Psoas muscle (tissue), 8 donors: ENCODE measurements at places on chromosomes 13 and 19. TPM values are rescaled to one million over a fixed set of nuclear protein-coding genes. Genes with fewer than 3 reads are reported as not detected.

- DNase-seq: peak; percentile 36
Observed at GRCh38 chr19:16370641-16371391, 46.2 kb downstream of the KLF2 start.

DNA sequence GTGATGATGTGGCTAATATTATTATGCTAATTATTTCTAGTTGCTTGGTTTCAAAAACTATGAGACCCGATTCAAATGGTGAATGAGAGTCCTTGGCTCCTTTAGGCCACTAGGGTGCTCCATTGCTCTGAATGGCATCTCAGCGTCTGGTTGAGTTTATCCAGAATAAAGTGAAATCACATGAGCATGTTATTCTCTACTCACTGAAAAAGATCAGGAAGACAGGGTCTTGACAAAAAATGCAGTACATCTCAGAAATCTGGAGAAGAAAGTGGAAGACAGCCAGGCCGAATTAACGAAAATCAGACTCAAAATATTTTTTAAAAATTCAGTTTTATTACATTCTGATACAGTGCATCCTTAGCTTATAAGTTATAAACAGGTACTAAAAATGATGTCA is 516.2 kb downstream of the MYO16 start:
- no peak for DNase-seq

DNA sequence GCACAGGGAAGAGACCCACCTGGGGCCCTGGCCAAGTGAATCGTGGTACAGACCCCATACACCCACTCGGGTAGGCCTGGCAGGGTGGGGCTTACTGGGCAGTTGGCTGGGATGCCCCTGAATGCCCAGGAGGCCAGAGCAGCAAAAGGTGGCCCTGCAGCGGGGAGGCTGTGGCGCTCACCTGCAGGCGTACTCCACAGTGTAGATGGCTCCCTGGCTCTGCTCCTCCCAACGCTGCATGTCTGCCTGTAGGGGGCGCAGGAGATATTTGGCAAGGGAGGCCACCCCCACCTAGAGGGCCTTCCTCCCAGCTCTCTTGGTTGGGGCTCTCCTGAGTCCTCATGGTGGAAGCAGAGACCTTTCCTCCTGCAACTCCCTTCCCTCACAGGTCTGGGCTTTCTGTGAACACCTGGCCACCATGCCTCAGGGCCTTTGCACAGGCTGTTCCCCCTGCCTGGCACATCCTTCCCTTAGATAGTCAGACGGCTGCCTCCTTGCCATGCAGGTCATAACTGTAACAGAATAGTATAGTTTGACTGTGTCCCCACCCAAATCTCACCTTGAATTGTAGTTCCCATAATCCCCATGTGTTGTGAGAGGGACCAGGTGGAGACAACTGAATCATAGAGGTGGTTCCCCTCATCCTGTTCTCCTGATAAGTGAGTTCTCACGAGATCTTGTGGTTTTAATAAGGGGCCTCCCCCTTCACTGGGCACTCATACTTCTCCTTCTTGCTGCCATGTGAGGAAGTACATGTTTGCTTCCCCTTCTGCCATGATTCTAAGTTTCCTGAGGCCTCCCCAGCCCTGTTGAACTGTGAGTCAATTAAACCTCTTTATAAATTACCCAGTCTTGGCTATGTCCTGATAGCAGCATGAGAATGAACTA is 5.9 kb downstream of the BORCS8 start:
- DNase-seq: no peak

DNA sequence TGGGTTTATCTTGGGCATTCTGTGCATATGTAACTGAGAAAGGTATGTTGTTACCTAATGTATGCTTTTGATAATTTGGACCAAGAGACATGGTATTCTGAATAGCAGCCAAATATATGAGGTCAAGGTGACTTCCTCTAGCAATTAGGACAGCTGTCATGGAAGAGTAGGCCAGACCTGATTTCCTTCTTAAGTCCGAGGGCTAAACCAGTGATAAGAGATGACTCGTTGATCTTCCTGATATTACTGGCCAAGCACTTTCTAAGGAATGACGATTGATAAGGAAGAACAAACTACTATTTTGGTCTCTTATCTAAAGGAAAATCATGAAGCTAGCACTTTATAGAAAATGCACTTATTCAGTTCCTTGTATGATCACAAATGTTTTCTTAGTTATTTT is 42.7 kb downstream of the ARHGAP35 start:
- DNase-seq: no peak

- DNase-seq: no peak
Observed at GRCh38 chr13:80884056-80884785, 543.3 kb upstream of the SPRY2 start.

DNA sequence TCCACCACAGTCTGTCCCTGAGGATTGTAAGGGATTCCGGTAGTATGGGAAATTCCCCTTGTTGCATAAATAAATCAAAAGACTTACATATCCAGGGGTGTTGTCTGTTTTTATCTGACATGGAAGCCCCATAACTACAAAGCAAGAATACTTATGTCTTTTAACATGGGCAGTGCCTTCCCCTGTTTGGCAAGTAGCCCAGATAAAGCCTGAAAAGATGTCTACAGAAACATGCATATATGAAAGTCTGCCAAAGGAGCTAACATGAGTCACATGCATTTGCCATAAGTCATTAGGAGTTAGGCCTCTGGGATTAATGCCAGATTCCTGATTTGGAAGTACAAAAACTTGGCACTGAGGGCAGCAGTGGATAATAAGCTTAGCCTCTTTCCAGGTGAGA is 62.1 kb downstream of the ZNF737 start:
- DNase-seq: no peak

- no peak for DNase-seq
Observed at GRCh38 chr13:99361197-99361596, 54.0 kb upstream of the GPR183 start.

Gene GAPDHS
- polyA plus RNA-seq: not detected

Gene VSTM2B
- not detected for polyA plus RNA-seq
